GM20000 (cell line): ENCODE measurements at places on chromosomes 4 and X.

DNA sequence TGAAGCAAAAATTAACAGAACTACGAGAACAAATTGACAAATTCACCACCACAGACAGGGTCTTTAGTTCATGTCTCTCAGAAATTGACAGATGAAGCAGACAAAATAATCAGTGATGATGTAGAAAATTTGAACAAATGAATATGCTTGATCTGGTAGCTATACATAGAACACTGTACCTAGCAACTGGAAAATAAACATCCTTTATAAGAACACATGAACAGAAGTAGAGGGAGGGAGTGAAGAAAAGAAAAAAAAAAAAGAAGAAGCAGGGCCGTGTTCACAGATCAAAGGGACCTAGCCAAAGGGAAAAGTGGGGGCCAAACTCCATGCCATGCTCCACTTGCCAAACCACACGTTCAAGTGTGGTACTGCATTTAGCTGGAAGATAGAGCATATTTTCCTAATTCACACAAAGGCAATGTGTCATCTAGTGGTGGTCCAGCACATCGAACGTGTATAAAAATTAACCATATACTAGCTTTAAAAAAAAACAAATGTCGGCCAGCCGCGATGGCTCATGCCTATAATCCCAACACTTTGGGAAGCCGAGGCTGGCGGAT, 5.6 kb upstream of the THOC2 start:
- DNase-seq: no peak

DNA sequence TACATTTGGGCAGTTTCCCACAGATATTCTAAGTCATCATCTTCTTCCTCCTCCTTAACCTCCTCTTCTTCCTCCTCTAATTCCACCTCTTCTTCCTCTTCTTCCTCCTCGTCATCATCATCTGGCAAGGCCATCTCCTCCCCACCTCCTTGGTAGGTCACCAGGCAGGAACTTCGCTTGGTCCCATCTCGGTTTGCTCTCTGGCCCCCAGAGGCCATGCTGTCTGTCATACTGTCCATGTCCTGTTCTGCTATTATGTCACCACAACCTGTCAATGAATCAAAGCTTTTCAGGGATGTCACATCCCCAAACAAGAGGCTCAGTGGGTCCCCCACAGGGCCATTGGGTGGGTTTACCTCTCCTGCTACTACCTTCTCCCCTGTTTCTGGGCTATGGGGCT, 13.5 kb downstream of the AMER1 start:
- no peak for DNase-seq

GRCh38 chr4:146053891-146054290, 115.3 kb upstream of the ZNF827 start:
- no peak for DNase-seq

DNA sequence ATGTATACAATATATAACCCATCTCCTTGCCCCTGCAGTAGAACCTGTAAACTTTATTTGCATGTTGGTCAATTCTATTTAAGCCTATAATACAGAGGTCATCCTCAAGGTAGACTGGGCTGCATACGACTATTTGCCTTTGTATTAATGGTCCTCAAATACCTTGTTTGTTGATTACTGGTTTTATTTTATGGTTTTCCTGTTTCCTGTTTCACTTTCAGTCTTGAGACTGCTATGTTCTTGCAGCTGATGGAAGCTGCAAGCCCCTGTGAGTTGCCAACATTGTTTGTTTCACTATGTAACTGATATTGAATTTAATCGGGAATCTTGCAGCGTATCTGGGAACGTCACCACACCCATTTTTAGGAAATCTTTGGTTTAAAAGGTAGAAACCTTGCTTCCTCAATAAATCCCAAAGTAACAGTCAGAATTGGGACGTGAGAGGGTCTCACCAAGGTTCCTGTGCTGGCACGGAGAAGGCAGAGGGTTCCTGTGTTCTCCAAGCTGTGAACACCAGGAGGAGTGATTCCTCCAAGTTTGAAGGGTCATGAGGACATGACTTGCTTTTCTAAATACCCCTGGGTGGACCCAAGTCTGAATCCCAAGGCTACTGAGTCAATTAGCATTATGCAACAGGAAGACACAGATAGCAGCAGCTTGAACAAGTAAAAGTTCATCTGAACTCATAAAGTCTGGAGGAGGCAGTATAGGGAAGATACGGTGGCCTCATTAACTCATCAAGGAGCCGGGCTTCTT, 110.6 kb upstream of the PNPLA4 start:
- DNase-seq: no peak

GRCh38 chrX:49199906-49200771, at the start of gene SYP:
SYP (minus strand) TSS chrX:49200193; CDS start chrX:49200186, 7 bp downstream.
- DNase-seq: peak; percentile 93

DNA sequence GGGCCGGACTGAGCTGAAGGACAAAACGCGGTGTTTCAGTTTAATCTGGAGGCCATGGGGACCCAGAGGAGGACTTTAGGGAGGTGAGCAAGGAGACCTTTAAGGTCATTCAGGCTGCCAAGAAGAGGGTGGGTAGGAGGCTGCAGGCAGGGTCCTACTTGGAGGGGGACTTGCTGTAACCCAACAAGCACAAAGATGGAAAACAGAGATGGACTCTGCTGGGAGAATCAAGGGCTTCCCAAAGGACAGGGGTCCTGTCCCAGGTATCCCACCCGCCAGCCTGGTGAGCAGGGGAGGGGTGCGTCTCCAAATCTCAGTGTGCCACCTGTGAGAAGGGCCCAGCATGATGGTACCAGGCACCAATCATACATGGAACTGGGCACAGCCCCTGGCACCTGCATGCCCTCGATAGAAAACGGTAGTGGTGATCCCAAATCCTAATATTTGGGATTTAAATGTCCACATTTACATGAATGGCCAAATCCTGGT, 3.9 kb upstream of the HAUS3 start:
- DNase-seq: peak; percentile 10

- no peak for DNase-seq
Observed at GRCh38 chr4:74715706-74716435, 78.5 kb downstream of the BTC start.

GRCh38 chr4:67714248-67714583, 13.3 kb upstream of the UBA6 start:
- DNase-seq: peak; percentile 38

GRCh38 chrX:46318551-46318950, 226.7 kb downstream of the ZNF674 start:
- DNase-seq: no peak

GRCh38 chrX:41664375-41664901, 24.3 kb upstream of the GPR34 start:
- peak; percentile 45 for DNase-seq

GRCh38 chr4:89356086-89356485, 48.5 kb upstream of the GPRIN3 start:
- DNase-seq: no peak

GRCh38 chr4:187158003-187158402, 434.3 kb upstream of the FAT1 start:
- DNase-seq: no peak

DNA sequence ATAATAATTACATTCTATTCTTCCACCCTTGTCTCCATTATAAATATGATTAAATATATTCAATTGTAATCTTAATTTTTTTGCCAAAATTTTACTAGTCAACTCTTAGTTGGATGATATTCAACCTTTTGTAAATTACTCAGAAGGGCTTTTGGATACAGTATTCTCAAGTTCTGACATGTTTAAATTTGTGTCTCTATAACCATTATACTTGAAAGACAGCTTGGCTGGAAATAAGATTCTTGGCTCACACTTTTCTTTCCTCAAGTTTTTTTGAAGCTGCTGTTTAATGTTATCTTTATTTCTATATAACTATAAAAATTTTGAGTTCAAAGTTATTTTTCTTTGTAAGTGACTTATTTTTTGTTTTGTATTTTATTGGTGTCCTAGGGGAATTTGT, 214.4 kb downstream of the ARAP2 start:
- no peak for DNase-seq

GRCh38 chr4:40991908-40992307, 222.4 kb downstream of the APBB2 start:
- peak; percentile 6 for DNase-seq

DNA sequence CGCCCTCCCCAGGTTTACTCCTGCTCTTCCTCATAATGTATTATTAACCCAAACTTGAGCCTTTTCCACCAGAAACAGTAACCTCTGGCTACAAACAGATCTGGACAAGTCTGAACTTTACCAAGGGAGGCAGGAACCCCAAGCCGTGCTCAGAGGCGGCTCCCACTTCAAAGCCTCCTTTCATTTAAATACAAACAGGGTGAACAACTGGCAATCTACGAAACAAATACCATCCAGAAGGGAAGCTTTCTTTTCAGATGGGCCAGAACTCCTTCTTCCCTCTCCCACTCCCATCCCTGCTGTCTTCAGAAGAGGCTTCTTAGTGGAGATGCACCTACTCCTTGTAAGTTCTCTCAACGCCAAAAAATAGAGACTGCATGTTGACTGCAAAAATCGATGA, 2.1 kb upstream of the GPC4 start:
- no peak for DNase-seq

- no peak for DNase-seq
Observed at GRCh38 chrX:65480960-65481359, 53.6 kb downstream of the LAS1L start.

- DNase-seq: no peak
Observed at GRCh38 chr4:67131224-67131623, 414.1 kb downstream of the CENPC start.

DNA sequence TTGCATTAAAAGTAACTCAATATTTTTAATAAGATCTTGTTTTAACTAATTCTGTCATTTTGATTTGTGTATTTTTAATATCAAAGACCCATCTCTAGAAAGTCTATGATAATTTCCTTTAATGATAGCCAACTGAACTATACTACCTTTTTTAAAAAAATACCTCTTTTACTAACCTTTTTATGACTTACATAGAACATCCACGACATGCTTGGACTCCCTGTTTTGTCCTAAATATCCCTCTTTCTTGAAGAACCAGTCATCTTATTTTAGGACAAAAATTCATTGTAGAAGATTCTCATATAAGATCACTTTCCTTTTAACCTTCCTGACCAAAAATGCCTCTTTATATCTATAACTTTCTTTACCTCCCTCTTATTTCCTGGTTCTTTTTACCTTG, 76.8 kb upstream of the GC start:
- no peak for DNase-seq

DNA sequence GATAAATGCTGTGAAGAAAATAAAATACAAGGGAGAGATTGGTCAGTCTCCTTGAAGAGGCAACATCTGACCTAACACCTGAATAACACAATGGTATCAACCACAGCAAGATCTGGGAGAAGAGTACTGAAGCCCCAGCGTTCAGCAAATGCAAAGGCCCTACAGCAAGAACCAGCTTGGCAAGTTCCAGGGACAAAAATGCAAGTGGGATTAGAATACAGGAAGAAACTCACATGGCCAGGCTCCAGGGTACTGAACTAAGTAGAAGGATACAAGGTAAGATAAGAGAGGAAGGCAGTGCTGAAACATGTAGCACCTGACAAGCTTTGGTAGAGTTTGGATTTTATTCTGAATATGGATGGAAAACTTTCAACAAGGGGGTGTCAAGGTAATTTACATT, 3.6 kb downstream of the SMIM14 start:
- DNase-seq: no peak

- no peak for DNase-seq
Observed at GRCh38 chrX:115624916-115625315, 63.9 kb downstream of the PLS3 start.

DNA sequence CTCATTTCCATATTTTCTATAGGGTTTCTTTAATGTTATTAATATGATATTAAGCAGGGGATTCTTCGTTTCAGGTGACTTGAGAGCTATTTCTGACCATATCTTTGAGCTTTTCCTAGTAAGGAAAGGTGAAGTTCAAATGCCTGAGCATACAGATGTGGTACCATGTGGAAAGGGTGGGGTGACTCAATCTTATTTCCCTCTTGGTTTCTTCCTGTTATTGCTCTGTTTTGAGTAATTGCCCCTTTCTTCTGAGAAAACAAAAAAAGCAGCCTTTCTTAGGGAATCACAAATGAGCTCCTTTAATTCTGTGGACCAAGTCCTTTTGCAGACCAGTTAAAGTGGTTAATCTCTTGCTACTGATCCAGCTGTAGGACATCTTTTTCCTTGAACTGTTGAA, 41.0 kb upstream of the AGA start:
- DNase-seq: no peak
